Inflammatory macrophage treated with lipopolysaccharide for 4 hours (primary cell): ENCODE measurements at places on chromosomes 6 and 20.

GRCh38 chr6:86215323-86215722, 572.6 kb upstream of the SYNCRIP start:
- DNase-seq: no peak

- DNase-seq: no peak
These were observed 93.7 kb downstream of the MTHFD1L start for GRCh38 chr6:150959166-150959565.

DNA sequence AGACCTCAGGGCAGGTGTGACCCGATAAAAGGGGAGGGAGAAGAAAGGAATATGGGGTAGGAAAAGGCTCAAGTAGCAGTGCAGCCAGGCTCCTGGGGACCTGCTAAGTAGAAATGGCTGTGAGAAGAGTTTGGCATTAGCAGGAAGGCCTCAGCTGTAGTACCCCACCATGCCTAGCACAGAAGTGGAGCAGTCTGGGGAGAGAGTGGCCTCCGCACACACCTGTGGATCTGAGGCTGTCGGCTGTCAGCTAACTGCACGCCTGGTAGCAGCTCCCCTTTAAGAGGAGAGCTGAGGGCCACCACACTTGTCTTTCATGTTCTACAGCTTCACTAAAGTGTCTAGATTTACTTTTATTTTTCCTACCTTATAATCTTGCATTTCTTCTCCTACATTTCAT, 24.6 kb downstream of the PDE7B start:
- no peak for DNase-seq

GRCh38 chr6:106694343-106694742, 65.0 kb downstream of the QRSL1 start:
- DNase-seq: no peak

- no peak for DNase-seq
These were observed 17.8 kb downstream of the BTBD3 start for GRCh38 chr20:11935212-11936154.

DNA sequence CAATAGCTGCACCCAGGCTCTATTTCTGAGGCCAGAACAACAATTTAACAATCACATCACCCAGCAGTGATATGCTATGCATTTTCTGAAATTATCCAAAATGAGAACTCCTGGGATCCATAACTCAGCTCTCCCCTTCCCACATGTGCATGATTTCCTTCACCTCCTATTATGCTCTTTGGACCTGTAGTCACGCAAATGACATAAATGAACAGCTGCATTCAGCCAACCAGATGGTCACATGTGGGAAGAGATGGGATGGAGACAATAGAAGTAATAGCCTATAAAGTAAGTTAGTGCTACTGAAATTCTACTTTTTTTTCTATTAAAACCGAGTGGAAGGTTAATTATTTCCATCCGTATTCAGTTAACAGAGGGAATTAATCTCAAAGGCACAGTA, 662.1 kb upstream of the ID4 start:
- no peak for DNase-seq

DNA sequence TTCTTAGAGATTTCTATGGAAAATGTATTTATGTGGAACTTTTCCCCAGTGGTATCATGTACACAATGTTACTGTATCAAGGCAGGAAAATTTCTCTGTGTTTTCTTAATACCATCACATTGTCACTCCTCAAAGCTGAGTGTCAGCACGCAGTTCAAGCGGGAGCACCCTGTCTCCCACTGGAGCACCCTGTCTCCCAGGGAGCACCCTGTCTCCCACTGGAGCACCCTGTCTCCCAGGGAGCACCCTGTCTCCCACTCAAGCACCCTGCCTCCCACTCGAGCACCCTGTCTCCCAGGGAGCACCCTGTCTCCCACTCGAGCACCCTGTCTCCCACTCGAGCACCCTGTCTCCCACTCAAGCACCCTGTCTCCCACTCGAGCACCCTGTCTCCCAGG, 51.3 kb downstream of the PSMG4 start:
- DNase-seq: no peak

GRCh38 chr6:147262946-147263345, 58.7 kb downstream of the STXBP5 start:
- no peak for DNase-seq

DNA sequence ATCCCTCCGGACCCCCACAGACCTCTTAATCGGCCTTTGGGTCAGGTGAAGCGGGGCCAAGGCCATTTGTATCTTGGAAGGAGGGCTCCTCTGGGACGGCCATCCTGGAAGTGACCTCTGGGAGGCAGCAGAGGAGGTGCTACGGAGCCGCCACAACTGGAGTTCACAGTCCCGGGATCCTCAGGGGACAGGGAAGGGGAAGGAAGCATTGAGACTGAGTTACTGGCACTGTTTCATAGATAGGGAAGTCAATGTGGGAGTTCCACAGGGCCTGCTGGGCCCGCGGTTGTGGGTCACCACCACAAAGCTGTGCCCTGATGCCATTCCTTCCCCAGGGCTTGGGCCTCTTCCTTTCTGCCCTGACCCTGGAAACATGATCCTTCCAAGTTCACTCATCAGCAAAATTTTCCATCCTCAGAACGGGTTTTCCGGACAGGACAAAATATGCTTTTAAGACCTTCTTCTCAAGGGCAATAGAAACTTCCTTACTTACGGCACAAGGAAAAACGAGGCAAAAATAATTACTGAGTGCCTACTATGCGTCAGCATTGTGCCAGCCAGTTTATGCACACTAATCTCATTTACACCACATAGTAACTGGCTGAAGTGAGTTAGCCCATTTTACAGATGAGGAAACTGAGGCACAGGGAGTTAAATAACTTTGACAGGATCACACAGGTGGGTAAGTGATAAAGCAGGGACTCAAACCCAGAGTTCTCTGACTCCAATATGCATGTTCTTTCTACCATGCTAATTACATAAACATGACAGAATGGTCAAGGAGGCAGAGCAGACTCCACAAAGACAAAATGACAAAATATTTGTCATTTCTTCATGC, 143.8 kb downstream of the UNC5CL start:
- DNase-seq: peak; percentile 30

- DNase-seq: peak; percentile 27
These were observed 292.0 kb upstream of the RUNX2 start for GRCh38 chr6:45036103-45036502.

- no peak for DNase-seq
These were observed 46.1 kb downstream of the PYGB start for GRCh38 chr20:25293910-25294458.

GRCh38 chr6:156557251-156557910, 219.8 kb upstream of the ARID1B start:
- DNase-seq: peak; percentile 11

DNA sequence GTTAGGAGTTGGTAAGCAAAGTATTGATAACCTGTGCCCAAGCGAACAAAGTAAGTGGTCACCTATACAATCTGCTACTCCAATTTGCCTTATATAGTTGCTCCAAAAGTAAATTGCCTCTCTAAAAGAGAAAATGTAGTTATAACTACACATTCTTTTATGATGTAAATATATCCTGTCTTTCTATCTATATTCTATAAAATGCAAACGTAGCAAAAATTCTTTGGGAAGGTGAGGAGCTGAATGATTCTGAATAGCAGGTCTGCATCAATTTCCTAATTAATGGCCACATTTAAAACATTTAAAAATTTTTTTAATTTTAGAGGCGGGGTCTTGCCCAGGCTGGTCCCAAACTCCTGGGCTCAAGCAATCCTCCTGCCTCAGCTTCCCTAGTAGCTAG, 64.2 kb upstream of the ASIP start:
- no peak for DNase-seq

DNA sequence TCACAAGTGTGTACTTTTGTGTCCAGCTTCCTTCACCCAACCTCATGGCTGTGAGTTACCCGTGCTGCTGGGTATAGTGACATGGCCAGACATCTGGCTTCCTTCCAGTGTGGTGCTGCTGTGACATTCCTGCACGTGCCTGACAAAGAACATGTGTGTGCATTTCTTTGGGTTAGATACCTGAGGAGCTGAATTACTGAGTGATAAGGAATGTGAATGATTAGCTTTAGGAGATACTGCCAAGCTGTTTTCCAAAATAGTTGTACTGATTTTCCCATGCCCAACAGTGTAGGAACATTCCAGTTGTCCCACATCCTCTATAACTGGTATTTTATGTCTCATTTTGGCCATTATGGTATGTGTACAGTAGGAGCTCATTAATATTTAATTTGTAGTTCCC, 132.5 kb downstream of the PREX1 start:
- DNase-seq: no peak

DNA sequence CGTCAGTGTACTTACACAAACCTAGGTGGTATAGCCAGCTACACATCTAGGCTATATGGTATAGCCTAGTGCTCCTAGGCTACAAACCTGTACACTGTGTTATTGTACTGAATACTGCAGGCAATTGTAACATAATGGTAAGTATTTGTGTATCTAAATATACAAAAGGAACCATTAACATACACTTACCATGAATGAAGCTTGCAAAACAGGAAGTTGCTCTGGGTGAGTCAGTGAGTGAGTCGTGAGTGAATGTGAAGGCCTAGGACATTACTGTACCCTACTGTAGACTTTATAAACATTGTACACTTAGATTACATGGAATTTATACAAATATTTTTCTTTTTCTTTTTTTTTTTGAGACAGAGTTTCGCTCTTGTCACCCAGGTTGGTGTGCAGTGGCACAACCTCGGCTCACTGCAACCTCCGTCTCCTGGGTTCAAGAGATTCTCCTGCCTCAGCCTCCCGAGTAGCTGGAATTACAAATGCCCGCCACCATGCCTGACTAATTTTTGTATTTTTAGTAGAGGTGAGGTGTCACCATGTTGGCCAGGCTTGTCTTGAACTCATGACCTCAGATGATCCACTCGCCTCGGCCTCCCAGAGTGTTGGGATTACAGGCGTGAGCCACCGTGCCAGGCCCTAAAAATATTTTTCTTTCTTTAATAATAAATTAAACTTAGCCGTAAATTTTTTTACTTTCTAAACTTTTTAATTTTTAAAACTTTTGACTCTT, 15.4 kb upstream of the KIAA1755 start:
- DNase-seq: peak; percentile 87

DNA sequence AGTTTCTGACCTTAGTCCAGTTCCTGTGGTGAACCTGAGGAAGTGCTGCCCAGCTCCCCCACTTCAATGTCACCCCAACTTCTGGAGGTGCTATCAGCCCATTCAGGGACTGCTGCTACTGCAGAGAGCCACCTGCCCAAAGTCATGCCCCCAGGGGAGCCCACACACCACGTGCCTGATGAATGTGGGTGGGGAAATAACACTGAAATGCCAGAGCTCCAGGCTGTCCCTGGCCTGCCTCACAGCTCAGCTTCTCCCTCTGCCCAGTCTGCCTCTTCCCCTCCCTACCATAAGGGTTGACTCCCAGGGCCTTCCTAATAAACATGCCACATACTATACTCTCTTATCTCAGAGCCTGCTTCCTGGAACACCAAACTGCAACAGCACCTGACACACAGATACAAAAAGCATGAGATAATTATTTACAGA, 276.4 kb upstream of the MOCS1 start:
- no peak for DNase-seq

DNA sequence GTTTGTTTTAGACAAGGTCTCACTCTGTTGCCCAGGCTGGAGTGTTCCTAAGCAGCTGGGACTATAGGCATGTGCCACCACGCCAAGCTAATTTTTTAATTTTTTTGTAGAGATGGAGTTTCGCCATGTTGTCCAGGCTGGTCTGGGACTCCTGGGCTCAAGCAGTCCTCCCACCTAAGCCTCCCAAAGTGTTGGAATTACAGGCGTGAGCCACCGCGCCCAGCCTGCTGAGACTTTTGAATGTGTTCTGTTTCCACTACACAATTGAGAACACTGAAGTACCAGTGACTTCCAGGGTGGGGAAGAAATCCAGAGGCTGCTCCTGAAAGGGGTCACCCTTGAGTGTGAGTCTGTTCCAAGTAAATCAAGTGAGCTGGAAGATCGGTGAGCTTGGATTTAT, 81.3 kb upstream of the ARMC2 start:
- no peak for DNase-seq

DNA sequence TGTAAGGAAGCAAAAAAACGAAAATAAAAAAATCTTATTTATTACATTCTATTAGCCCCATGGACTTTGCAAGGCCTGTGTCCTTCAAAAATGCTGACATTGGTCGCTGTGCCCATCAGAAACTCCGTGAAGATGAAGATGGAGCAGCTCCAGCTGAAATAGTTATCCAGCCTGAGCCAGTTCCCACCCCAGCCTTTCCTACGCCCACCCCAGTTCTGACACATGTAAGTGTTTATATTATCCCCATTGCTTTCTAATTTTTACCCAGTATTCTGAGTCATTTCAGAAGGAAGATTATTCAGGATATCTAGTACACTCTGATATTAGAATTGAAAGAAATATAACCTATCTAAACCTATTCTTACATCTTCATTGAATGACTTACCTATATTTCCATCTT, 217.7 kb downstream of the ARHGAP18 start:
- DNase-seq: no peak

DNA sequence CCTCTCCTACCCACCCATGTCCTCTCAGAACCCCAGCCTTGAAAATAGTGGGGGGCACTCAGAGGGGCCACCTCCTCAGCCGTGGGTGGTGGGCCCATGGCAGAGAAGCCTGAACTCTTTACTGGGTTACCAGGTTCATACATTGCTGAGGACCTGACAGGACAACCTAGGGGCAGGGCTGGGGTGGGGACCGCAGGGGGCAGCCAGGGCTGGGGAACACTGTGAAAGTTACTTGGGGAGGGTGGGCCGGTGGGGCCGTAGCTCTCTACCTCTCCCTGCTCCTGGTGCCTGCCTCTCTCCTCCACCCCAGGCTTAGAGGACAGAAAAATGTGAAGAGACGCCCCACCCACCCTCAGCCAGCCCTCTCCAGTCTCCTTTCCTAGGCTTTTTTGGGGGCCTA, 15.4 kb downstream of the MDFI start:
- DNase-seq: no peak

- no peak for DNase-seq
These were observed 231.1 kb upstream of the RNF24 start for GRCh38 chr20:4246428-4246827.

GRCh38 chr6:39760226-39760952, 31.8 kb upstream of the DAAM2 start:
- DNase-seq: no peak

GRCh38 chr20:44728801-44729443, 13.8 kb downstream of the CCN5 start:
- DNase-seq: peak; percentile 45

DNA sequence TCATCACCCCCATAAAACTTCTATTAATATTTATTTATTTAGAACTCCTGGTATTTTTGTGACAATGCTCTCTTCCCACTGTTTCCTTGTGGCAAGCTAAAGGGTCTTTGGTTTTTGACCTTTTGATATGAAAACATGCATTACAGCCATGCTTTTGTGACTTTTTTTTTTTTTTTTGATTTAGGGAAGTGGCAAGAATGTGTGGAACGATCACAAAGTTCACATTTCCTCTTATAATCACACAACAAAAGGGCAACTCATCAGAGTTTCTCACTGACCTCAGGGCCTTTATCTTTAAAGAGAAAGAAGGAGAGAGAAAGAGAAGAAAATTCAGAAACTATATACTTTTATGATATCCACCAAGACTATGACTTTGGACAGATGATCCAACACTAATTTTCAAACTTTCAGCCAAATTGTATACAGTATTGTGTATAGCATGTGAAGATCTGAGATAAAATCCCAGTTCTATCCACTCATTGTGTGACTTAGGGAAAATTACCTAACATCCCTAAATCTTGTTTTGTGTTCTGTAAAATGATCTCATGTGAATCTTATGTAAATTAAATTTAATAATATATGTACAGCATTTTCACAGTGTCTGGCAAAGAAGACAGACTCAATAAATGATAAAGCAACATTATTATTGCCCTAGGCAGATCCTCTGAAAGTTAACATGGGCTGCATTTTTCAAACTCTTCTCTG, 106.8 kb upstream of the MARCKS start:
- peak; percentile 83 for DNase-seq

GRCh38 chr6:109961611-109962041, 16.5 kb upstream of the GPR6 start:
- no peak for DNase-seq

GRCh38 chr20:822651-823573, 10.6 kb upstream of the FAM110A start:
- DNase-seq: no peak
